Smooth muscle cell of the brain vasculature (primary cell): ENCODE measurements at places on chromosomes 2 and 18.

DNA sequence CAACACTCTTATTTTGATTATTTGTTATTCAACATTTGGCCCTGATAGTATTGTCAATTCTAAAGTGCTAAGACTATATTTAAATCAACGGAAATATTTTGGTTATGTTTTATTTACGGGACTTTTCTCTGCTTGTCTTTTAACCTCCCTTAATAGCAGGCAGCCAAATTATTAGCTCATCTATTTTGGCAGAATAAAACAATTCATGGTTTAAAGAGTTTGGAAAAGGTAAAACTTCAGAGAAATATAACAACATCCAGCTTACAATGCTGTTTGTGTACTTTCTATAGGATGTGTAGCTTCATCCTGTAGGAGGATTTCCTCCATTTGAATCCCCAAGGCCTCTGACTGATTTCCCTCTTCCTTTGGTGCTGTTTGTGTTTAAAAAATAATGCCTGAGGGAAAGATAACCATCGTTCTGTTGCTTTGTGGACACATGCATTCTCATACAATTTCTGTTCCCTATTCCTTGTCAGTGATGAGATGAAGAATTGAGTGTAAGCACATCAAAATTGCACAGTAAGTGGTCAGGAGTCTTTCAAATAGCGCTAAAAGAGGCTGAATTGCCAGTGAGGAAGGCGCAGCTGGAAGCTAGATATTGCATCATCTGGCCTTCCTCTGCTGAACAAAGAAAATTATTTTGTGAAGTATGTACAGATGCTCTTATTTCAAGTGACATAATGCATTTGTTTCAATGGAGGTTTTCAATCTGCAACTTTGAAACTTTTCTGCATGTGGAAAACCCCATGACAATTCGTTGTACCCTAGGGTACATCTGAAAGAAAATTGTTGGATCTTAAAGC is 80.3 kb downstream of the CD28 start:
- DNase-seq, result no peak

GRCh38 chr2:64196963-64197362 is 52.7 kb upstream of the PELI1 start:
- no peak for DNase-seq

- DNase-seq, result no peak
These were observed 2.0 kb downstream of the IL1A start for GRCh38 chr2:112782234-112782799.

DNA sequence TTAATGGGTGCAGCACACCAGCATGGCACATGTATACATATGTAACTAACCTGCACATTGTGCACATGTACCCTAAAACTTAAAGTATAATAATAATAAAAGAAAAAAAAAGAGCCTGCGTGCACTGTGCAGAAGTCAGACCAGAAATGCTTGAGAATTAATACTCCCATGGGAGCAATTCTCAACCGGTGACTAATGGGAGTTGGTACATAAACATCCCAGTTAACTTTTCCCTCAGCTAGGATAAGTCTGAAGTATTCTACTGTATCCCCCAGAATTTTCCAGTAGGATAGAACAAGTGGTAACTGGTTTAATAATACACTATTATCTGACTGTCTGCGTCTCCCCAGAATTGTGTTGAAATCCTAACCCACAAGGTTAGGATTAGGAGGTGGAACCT is 113.6 kb upstream of the COL5A2 start:
- DNase-seq, result no peak

DNA sequence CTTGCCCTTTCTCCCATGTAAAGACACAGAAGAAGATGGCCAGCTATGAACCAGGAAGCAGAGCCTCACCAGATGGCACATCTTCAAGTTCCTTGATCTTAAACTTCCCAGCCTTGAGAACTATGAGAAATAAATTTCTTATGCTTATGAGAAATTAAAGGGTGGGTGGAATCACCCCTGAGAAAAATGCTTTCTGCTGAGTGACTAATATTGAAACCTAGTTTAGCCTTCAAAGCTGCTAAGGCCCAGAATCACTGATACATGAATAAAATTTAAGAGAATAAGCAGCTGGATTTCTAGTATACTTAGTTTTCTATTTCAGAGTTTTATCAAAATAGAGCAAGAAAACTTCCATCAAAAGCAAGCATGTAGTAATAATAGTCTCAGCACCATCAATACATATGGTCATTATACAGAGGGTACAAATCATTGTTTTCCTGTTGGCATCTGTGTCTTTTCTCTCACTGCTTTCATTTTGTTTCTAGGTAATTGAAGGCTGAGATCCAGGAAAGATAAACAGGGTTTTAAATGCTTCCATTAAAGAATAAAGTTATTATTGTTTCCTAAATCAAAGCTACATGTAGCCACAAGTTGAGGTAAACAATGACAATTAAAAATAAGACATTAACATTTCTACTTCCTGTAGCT is 53.3 kb upstream of the COL5A2 start:
- DNase-seq, result no peak

DNA sequence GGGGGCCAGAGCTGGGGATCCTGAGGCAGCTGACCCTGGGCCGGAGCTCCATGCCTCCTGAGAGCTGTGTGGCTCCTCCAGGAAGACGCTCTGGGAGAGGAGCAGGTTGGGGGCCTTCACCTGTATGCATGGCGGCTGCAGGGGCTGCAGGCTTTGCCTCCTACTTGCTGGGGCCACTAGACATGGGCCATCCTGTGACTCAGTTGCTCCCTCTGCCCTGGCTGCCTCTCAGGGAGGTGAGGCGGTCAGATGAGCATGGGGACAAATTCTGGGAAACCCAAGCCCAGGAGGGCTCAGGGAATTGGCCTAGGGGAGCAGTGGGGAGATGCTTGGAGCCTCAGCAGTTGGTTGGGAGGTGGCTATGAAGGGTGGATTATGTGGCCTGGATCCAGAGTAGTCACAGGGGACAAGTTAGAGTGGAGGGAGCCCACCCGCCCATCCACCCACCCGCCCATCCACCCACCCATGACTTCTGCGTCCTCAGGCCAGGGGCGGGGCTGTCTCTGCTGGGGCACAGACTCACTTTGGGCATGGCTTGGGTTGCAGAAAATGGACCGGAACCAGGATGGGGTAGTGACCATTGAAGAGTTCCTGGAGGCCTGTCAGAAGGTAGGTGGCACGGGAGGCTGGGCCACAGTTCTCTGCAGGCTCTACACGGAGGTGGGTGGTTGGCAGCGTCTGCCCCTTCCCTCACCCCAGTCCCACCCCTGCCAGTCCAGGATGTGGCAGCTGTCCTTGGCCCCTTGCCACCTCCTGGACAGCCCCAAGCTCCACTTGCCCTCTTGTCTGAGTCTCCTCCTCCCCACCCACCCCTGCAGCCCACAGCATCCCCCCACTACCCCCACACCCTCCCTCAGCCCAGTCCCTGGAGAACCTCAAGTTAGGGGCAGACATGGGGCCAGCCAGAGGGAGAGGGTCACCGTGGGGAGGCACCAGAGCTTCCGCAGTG is 19.5 kb upstream of the FAHD2A start:
- DNase-seq, result no peak

DNA sequence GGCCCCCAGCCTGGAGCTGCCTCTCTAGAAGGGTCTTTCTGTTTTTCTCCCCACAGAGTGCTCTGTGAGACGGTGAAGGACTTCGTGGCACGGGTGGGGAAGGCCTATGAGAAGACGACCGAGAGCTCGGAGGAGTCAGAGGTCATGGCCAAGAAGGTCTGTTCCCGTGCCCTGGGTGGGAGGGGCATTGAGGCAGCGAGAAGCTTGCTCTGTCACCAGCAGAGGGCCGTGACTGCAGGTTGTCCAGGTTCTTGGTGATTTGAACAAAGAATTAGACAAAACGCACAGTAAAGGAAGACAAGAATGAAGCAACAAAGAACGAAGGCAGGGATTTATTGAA is 93.9 kb downstream of the DGKD start:
- no peak for DNase-seq

GRCh38 chr2:120552800-120553481 is 182.7 kb upstream of the GLI2 start:
- no peak for DNase-seq

DNA sequence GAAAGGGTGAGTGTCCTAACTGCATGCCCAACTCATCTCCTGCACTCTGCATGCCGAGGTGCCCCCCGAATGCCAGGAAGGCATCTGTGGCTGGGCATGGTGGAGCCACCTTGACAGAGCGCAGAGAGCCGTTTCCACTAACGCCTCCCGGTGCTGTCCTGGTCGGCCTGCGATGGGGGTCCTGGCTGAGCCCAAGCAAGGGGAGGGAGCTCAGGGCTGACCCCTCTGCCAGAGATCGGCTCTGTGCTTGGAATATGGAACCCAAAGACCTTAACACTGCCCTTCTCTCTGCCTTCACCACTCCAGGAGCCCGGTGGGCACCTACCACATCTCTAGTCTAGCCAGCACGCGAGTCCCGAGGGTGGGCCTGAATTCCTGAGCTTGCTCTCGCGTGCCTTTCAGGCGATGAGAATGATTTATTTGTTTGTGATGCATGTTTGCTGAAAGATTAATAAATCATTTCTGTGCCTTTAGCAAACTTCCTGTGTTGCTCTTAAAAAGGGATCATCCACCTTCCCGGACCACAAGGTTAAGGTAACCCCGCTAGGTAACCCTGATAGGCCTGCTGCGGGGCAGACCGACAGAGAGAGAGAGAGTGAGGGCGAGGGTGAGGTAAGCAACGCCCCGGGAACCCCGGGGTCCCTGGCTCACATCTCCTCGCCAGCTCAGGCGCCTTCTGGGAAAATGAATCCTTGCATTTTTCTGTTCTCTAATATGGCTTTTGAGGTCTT is 35.3 kb downstream of the PDIA6 start:
- DNase-seq, result no peak

GRCh38 chr2:174028935-174029334 is 63.8 kb upstream of the SP3 start:
- no peak for DNase-seq

DNA sequence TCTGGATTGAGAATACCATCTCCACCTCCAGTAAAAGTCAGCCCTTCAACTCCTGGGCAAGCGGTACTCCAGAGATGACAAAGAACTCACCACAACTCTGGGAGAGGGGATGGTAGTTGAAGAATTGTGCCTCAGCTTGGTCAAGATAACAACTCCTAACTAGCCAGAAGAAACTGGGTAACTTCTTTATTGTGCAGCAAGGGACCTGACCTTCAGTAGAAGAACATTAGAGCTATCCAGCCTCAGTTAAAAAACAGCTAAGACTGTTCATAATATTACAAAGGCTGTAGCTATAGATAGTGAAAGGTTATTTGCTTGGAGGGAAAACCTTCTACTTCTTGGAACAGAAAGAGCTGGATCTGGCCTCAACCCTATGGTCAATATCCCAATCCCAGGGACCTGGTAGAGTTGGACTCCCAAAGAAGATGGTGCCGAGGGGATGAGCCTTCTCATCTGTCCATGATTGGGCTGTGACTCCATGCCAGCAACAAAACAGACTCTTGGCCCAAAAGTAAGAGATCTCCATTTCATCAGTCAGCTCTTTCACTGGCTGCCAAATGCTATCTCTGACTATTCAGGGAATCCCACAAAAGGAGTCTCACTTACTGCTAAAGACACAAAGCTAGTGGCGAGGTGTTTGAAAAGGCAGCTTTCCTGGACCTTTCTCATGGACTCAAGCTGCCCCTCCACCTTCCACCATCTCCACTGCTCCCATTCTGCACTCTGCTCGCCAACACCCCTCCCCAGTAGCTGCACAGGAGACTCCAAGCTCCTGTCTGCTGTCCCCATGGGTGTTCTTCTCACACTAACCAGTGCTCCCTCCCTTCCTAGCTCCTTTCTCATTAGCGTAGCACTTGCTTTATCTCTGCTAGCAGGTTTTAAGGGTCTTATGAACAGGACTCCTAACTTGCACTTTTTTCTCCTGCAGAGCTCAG is 145.8 kb downstream of the CAPN13 start:
- DNase-seq, result no peak

GRCh38 chr2:47218066-47218581 is 63.0 kb upstream of the STPG4 start:
- DNase-seq, result no peak

DNA sequence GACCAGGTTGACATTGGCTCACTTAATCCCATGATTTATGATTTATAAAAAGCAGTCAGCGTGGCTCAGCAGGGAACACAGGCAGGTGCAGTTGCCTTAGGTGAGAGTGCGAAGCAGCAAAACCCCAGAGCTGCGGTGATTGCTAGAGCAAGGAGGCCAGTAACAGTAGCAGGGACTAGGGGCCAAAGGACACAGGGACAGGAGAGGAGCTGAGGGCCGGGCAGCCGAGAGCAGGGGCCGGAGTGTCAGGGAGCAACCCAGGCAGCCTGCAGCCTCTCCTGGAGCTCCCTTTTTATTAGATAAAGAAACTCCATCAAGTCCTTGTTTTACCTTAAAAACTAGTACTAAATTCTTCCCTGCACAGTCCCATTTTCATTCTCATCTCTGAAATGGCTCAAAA is 4.3 kb downstream of the MC2R start:
- no peak for DNase-seq

- DNase-seq, result no peak
These were observed 17.0 kb downstream of the SMAD7 start for GRCh38 chr18:48933578-48934414.

- no peak for DNase-seq
These were observed 88.0 kb downstream of the ITGB1BP1 start for GRCh38 chr2:9335322-9335832.

DNA sequence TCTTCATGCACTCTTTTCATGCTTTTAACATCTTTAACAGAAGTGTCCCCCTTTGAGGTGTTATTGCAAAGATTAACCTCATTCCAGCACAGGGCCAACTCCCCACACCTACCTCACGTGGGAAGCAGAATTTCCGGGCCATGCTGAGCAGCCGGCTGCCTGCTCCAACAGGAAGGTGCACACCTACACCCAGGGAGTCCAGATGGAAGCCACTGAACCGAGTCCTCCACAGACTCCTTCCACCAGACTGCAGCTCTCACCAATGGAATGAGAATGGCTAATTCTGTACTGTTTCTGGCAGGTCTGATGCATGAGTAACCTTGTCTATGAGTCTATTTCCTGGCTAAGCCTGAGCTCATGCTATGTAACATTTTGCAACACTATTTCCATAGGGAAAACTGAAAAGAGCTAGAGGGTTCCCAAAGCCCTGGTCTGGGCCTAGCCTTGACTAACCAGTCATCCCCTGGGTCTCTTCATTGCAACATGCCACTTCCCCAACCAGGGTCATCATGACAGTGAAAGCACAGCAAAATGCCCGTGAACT is 11.0 kb downstream of the ERFE start:
- DNase-seq, result no peak

DNA sequence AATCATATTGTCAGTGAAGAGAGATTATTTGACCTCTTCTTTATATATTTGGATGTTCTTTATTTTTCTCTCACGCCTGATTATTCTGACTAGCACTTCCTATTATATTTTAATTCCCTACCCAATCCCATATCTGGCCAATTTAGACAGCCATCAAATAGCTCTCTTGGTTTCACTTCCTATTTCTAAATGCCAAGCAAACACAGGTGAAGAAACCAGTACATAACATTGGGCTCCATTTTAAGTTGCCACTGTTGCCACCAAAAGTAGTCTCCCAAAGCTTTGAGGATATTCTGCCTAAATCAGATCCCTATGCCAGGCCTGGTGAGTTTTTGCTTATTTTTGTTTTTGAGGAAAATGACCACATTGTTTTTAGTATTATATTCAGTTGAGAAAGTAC is 547.0 kb downstream of the MBD2 start:
- no peak for DNase-seq

GRCh38 chr2:185947722-185948121 is 209.1 kb downstream of the FSIP2 start:
- DNase-seq, result no peak

GRCh38 chr2:71665168-71666093 is 212.1 kb downstream of the DYSF start:
- DNase-seq, result no peak
